ENCODE measurements at places on chromosomes 6 and 20. TPM values are rescaled to one million over a fixed set of nuclear protein-coding genes. Genes with fewer than 3 reads are reported as not detected.

Gene ACOT13
- 5.2 TPM for total RNA-seq

Gene C20orf202
- not detected for total RNA-seq

Gene TFAP2C
- 0.23 TPM for total RNA-seq

Gene ZC2HC1B
- not detected for total RNA-seq

Gene TP53TG5
- not detected for total RNA-seq

Gene LY6G6F
- total RNA-seq: not detected

Gene NEURL2
- 6.9 TPM for total RNA-seq

Gene VAPB
- total RNA-seq: 9.5 TPM

Gene TREM1
- 2.0 TPM for total RNA-seq

Gene ATP6V1G2
- total RNA-seq: 0.14 TPM

Gene FHL5
- not detected for total RNA-seq

Gene NT5E
- 145 TPM for total RNA-seq

Gene PACSIN1
- total RNA-seq: 0.07 TPM

Gene WFDC5
- total RNA-seq: not detected

All from epithelial cell of proximal tubule (primary cell).